ENCODE measurements at places on chromosomes 1 and 21.
A peak's percentile ranks its signal among the peaks of the same experiment; 100 is the strongest.

DNA sequence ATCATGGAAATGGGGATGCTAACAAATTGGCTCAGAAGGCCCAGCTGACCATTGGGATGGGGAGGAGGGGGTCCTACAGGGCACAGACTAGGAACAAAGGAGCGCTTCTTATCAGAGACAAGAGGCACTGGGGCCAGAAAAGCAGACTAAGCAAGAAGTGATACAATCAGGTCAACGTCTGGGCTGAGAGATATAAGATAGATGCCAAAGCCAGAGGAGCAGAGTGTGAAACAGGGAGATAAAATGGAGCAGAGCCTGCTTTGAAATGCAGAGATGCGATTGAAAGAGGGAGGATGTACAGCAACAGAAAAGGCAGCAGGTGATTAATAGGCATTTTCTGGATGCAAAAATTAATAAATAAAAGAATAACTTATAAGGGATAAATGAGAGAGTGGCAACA, 127.5 kb upstream of the SAMSN1 start:
- DNase-seq = no peak

DNA sequence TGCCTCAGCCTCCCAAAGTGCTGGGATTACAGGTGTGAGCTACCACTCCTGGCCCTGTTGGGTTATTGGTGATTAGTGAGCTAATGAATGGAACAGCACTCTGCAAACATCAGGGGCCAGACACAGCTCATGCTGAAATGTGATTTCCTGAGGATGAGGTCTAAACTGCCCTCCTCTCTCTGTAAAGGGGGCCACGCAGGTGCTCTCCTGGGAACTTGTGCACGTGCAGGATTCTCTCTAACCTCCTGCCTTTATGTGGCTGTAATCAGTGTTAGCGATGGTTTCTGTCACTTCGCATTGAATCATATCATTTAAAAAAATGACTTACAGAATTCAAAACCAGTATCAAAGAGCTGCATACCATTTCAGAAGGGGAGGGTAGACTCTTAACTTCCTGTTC, 3.6 kb downstream of the GPR157 start:
- no peak for DNase-seq

GRCh38 chr21:15406791-15407190, 323.0 kb upstream of the USP25 start:
- DNase-seq = no peak

DNA sequence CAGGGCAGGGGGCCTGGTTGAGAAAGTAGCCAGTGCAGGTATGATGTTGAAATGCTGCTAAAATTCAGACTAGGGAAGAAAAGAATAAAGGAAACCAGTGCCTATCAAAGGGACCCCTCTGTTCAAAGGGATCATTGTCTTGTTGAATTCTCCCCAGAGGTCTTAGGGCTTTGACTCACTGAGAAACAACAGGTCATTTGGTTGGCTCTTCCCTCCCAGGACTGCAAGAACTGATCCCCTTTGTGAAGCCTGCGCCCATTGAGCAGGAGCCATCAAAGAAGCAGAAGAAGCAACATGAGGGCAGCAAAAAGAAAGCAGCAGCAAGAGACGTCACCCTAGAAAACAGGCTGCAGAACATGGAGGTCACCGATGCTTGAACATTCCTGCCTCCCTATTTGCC, 11.8 kb upstream of the CELSR2 start:
- DNase-seq = no peak

DNA sequence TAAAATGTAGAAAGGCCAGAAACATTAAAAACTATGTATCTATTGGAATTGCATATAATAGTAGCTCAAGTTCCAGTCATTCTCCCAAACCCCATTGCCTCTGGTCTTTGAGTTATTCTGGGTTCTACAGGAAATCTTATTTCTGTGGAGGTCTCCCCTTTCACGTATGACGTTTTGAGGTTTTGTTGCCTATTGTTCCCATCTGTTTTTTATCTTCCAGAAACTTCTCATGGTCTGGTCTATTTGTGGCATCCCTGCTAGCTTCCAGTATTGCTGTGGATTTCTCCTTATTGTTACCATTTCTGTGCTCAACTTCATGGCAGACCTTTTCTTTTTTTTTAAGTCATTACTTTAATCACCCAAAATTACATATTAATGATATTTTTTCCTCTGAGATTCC, 43.3 kb downstream of the DTL start:
- DNase-seq = no peak

DNA sequence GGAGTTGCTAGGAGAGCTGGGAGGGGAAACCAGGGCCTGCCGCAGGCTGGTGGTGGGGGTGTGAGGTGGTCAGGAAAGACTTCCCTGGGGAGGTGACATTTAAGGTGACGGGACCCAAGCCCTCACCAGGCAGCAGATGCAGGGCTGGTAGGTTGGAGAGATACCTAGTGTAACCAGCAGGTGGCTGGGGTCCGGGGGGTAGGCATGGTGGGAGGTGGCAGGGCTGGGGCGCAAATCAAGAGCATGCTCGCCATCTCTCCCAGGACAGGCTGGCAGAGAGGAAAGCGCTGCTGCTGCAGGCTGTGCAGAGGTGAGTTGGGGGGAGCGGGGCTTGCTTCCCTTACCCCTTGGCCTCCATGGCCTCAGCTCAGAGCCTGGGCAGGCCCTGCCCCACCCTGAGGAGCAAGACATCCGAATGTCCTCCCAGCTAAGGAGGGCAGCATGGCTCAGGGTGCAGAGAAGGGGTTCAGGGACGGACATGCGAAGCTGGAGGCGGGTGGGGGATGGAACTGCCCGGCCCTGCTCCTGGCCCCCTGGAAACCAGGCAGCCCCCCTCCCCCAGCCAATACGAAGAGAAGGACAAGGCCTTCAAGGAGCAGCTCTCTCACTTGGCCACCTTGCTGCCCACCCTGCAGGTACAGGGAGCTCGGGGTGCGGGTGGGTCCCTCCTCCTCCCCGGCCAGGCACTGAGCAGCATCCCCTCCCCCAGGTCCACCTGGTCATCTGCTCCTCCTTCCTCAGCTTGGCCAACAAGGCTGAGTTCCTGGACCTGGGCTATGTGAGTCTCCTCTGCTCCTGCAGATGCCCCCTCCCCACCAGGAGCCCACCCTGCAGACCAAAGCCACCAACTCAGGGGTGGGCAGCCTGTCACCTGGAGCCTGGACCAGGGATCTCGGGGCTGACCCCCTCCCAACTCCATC, 4.0 kb downstream of the RNF207 start:
- peak; percentile 41 for DNase-seq

- DNase-seq = no peak
These were observed 92.9 kb downstream of the COL24A1 start for GRCh38 chr1:86063721-86064120.

DNA sequence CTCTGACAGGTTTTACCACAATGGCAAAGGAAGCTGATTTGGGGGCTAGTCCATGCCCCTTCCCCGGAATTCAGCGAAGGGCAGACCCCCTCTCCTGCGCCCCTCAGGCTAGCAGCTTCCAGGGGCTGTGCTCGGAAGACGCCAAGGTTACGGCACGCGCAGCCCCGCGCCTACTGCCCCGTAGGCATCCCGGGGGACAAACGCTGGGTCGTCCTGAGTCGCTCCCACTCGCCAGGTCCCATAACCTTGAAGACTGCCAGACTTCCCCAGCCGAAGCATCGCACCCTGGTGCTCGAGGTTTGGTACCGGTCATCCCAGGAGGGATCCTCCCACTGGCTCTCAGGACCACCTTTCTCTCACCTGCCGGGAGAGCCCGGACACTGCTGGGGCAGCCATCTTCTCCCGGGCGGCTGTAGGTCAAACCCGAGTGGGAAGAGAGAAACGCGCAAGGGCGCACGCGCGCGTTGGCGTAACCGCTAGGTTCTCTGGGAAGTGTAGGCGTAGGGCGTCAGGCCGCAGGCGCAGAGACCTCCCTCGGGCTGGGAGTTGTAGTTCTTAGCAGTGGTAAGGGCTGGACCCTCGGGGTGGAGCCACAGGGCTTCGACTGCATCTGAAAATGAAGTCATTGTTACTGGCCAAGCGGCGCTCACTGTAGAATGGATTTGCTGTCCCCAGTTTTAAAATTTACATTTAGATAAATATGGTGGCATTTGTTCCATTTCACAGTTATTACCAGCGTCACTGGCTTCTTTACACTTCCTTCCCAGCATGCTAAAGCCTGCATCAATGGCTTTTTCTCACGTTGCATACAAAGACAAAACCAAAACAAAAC, at the start of gene ATP5PO:
Gene ATP5PO, minus strand, starts transcription at position 437 of the 832 bp plus-strand sequence. Its CDS starts 41 bp downstream, at position 396.
- peak; percentile 99 for DNase-seq

DNA sequence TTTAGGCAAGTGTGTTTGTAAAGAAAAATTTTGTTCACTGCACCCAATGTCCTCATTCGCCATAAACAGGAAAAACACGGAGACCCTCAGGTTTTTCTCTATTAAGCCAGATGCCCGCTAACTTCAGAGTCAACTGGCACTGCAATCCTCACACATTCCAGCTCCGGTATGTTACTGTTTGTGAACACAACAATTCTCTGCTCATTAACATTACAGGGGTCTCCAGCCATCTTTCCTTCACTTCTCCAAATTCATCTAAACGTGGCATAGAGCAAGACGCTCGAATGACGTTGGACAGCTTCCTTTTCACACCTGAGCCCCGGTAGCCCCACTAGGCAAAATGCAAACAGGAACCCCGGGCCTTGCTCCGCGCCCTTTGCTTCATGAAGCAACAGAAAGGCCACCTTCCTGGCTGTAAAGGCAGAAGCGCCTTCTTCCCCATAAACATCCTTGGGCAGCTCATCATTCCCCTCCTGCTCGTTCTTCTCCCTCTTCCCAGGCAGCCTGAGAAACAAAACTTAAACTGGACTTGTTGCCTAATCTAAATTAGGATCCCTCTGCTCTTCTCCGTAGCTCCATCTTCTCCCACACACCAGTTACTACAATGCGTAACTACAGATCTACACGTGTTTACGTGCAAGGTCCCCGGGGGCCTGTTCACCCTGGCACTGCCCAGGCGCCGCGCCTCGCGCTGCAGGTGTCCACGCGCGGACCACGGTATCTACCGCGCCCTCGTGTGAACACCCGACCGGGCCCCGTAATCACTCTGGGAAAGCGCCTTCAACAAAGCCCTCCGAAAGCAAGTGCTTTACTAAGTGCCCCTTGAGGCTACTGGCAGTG, 1.2 kb downstream of the LBR start:
- DNase-seq = no peak

- DNase-seq = peak; percentile 49
These were observed 1.2 kb upstream of the TFF1 start for GRCh38 chr21:42367367-42368165.

- peak; percentile 83 for DNase-seq
These were observed 1.0 kb downstream of the MARCKSL1 start for GRCh38 chr1:32334864-32335534.

- no peak for DNase-seq
These were observed 112.6 kb downstream of the PAX7 start for GRCh38 chr1:18743233-18743632.

DNA sequence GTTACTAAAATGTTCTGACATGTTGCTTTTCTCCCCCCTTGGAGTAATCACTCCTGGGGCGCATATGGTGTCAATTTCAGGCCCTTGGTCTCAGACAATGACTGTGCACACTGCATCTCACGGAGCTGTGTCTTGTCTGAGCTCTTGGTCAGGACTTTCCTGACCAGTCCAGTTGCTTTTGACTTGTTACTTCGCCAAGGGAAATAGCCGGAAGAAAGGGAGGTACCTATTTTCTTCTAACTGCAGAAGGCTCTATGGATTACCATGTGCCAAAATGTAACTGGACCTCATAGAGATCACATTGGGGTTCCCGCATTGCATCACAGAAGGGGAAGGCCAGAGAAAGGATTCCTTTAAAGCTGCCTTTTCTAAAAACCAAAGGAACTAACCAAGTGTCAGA, 68.6 kb downstream of the SPAG17 start:
- DNase-seq = no peak

DNA sequence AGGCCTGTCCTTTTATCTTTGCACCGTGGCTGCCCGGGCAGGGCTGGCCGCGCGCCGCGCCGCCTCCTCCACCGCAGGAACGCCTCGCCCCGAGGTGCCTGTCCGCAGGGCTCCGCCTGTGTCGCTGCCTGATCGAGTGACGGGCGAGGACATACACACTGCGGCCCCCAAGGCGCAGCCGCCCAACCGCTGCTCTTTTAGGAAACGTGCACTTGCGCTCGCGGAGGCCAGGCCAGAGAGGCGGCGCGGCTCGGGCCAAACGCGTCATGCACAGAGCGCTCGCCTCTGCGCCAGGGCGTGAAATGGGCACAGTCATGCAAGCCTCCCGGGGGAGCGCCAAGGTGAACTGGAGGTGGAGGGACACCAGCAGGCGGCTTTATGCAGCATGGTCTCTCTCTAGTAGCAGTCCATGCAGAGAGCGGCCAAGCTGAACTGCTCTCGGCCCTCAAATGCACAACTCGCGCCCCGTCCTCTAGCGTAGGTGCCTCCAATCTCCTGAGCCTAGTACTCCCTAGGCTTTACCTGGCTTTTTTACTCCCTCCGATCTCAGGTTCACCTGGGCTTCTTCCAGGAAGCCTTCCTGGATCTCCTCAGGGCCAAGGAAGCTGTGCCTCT, 12.9 kb downstream of the TRABD2B start:
- DNase-seq = peak; percentile 65

DNA sequence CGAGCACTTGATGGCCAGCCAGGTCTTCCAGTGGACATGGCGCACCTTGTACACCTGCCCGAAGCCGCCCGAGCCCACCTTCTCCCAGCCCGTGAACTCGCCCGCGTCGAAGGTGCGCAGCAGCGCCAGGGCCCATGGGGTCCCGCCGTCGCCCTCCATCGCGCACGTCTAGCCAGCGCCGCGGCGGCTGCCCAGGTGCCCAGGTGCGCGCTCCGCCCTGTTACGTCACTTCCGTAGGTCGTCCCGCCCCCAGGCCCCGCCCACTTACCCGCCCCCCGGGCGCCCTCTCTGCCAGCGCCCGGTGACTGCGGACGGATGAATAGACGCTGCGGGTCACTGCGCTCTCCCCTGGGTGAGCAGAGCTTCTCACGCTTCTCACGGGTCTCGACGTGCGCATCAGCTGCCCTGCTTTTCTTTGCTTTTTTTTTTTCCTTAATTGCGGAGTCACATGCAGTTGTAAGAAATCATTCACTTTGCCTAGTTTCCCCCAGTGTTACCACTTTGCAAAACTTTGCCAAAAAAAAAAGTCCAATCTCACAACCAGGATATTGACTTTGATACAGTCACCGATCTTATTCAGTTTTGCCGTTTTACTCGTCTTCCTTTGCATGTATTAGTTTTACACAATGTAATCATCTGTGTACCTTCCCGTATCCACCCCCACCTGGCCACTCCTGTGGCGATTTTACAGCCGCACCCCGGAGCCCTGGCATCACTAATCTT, at the start of gene RIPK4:
Gene RIPK4, minus strand, starts transcription at position 170 of the 723 bp plus-strand sequence. Its CDS starts 11 bp downstream, at position 159.
- peak; percentile 71 for DNase-seq

GRCh38 chr1:64093941-64094340, 109.5 kb upstream of the UBE2U start:
- DNase-seq = no peak

GRCh38 chr1:151639466-151639865, 27.6 kb downstream of the SNX27 start:
- DNase-seq = no peak

- no peak for DNase-seq
These were observed 76.1 kb upstream of the HOOK1 start for GRCh38 chr1:59738591-59739015.

- no peak for DNase-seq
These were observed 136.2 kb downstream of the SLC35F3 start for GRCh38 chr1:234040446-234041317.
